ENCODE measurements at places on chromosomes 3 and 15.

DNA sequence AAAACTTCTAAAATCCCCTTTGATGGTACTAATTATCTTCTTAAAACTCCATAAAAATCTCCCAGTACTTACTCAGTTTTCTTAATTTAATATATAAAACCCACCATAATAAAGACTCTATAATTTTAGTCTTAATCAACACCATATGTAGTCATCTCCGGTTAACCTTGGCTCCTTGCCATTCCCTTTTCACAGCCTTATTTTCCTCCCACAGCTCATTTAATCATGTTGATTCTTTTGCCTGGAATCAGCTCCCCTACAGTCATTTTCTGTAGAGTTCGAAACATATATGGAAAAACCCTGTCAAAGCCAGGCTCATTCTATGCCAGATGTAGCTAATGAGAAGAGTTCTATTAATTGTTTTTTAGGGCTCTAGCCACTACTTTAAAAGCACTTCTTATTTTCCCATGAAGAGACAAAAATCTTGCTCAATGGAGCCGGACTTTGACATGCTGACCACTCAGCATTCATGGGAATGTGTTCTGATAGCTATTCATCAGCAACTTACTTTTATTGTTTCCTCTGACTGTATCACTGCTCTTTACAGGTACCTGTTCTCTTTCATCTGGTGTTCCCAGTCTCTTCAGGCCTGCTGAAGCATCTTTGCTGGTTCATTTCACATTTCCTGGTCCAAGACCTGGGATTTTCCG, 573.4 kb downstream of the NAALADL2 start:
- DNase-seq, result no peak

GRCh38 chr15:92143765-92144164, 249.9 kb upstream of the ST8SIA2 start:
- DNase-seq, result no peak

GRCh38 chr3:129424185-129424841, 4.1 kb downstream of the EFCAB12 start:
- DNase-seq, result no peak

DNA sequence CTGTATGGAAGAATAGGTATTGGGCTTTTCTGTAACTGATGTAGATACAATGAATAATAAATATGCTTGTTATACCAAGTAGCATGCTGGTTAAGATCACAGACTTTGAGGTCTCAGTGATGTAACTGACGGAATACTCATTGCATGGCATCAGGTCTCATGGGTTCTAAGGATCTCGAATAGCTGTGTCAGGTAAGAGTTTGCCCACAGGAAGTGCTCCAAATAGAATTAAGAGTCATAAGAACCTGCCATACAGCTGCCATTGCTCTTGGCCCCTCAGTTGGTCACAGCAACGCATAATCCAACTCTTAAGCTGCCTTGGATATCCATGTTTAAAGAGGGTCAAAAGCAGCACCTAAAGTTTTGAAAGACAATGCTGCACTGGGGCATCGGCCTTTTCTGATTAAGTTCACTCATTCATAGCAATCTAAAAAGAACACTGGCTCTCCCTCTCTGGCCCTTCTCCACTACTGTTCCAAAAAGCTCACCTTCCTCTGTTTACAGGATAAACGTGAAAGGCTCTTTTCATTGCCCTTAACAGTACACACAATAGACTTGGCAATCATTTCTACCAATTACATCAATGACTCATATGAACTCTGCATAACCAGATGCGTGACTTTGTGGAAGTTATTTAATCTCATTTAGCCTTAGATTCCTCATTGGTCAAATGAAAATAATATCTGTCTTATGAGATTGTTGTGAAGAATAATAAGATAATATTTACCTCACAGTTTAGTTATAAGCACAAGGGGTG, 74.6 kb downstream of the ZBTB20 start:
- DNase-seq, result no peak

DNA sequence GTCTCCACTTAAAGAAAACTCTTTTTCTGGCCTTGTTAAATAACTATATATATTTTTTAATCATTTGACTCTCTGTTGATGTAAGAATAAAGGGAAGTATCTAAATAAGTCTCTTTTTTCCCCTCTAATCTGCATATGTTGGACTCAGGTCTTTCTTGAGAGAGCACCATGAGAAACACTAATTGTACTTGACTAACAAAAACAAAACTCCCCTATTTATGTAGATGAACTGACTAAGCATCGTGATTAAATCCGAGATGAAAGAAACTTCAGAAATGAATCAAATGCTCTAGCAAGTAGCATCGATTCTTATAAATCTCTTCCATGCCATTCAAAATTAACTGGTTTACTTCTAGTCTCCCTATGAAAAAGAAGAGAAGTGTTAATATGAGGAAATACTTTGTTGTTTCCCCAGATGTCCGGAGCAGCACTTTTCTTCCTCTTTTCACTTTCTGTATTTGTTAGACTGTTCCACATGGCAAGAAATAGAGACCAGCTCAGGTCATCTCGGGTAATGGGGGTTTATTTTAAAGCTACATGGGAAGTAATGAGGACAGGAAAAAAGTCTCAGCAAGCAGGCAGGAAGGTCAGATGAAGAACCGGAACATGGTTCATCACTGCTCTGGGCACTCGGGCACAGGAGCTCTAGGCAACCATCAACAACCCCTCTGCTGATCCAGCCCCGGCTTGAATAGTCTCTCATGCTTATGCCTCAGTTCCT, 288.3 kb downstream of the CNTN6 start:
- DNase-seq, result no peak
